ENCODE measurements at places on chromosomes 4 and X. TPM values are rescaled to one million over a fixed set of nuclear protein-coding genes. Genes with fewer than 3 reads are reported as not detected.

ERAS gene
- not detected for total RNA-seq

XAGE1A gene
- total RNA-seq, result not detected

PGAM4 gene
- not detected for total RNA-seq

DNA sequence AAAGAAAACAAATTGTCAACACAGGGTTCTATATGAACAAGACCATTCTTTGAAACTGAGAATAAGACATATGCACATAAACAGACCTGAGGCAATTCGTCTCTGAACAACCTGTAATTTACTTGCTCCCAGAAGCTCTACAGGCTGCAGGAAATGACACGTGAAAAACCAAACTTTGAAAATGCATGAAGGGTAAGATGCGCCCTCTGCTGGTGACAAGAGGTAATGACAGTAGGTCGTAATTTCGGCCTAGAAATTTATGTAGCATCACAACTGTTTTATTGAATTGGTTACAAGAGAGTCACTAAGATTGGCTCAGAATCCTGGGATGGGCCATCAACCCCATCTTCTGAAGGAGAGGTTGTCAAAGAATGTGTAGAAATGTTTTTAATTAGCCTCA lies 276.5 kb downstream of the PPP4R3C start:
- peak; percentile 14 for DNase-seq

- no peak for DNase-seq
Observed at GRCh38 chr4:61493470-61493869, 293.3 kb downstream of the ADGRL3 start.

GRCh38 chr4:40628888-40629287 lies 776 bp downstream of the RBM47 start:
- DNase-seq, result no peak

GRCh38 chr4:168731006-168731636 lies 234.3 kb downstream of the PALLD start:
- DNase-seq, result no peak

- DNase-seq, result no peak
Observed at GRCh38 chr4:2175990-2176698, 65.8 kb downstream of the HAUS3 start.

- no peak for DNase-seq
Observed at GRCh38 chr4:8350352-8350751, 80.8 kb downstream of the HTRA3 start.

DNA sequence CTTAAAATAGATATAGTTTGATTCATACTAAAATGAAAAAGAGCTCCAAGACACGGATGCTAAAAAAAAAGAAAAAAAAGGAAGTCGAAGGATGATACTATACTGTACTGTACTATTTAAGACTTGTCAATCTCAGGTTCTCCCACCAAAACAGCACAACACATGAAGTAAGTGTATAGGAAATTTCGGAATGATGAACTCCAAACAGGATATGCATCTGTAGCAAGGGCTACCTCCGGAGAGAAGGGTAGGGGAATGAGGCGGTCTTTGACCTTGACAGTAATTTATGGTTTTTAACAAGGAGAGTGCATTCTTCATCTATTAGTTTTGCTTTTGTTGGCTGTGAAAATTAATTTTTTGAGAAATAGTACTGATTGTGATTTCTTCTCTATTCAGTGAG lies 541 bp upstream of the FIP1L1 start:
- no peak for DNase-seq

DNA sequence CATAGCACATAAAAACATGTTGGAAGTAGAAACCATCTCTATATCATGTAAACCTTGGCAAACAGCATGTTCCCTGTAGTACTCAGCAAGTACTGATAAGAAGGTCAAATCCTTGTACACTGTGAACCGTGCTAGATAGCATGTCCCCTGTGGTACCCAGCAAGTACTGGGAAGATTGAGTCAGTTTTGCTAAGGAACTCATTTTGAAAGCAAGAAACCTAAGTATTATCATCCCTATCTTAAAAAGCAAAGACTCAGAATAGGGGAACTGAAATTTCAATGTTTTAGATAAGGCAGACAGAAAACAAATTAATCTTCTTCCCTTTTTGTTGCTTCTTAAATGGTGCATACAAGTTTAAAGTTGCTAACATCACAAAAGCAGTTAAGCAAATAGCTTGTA lies 180.2 kb downstream of the RBM46 start:
- no peak for DNase-seq

- DNase-seq, result no peak
Observed at GRCh38 chr4:107654694-107655093, 65.3 kb downstream of the PAPSS1 start.
